ENCODE measurements at places on chromosomes 12 and 14.
A peak's percentile ranks its signal among the peaks of the same experiment; 100 is the strongest.

- DNase-seq: no peak
Observed at GRCh38 chr12:128075332-128075731, 191.6 kb upstream of the TMEM132C start.

DNA sequence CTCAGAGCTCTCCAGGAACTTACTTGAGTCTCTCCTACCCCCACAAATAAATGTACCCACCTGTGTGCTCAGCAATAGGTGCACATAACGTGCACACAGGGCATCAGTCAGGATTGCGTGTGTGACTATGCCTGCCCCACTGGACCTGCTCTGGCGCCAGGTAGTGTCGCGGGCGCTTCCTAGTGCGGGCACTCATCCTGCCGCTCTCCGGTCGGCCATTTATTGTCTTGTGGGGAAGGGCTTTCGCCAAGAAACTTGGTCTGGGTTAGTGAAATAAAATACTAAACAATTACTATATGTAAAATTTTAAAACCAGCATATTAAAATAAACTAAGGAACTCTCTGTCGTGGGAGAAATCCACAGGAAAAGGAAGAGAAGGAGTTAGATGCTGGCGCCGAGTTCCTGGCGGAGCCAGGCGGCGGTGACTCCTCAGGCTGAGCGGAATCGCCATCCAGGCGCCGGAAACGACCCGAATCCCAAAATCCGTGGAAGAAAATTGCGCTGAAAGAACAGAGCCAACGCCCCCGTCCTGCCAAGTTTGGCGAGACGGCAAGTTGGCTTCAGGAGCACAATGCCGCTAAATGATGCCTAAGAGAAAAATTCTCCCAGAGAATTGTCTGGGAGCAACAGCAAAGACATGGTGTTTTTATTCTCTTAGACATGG, 7.9 kb upstream of the HOXC13 start:
- DNase-seq: no peak

DNA sequence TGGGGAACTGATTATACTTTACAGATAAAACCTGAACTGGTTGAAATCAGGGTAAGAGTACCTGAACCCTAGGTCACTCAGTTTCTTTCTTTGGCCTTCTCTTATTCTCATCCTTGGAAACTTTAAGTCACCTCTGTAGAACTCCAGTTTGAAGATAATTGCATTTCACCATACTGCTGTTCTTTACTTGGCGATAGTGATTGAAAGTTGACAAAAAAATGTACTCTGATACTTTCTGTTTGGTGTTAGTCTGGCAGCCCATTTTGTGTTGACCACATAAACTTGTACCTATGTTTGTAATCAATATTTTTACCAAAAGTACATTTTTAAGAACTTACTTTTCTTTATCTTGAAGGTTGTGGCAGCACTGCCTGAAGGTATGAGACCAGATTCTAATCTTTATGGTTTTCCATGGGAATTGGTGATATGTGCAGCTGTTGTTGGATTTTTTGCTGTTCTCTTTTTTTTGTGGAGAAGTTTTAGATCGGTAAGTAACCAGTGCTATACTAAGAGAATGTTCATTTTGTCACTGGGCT, 42.9 kb downstream of the MIA2 start:
- DNase-seq: no peak

DNA sequence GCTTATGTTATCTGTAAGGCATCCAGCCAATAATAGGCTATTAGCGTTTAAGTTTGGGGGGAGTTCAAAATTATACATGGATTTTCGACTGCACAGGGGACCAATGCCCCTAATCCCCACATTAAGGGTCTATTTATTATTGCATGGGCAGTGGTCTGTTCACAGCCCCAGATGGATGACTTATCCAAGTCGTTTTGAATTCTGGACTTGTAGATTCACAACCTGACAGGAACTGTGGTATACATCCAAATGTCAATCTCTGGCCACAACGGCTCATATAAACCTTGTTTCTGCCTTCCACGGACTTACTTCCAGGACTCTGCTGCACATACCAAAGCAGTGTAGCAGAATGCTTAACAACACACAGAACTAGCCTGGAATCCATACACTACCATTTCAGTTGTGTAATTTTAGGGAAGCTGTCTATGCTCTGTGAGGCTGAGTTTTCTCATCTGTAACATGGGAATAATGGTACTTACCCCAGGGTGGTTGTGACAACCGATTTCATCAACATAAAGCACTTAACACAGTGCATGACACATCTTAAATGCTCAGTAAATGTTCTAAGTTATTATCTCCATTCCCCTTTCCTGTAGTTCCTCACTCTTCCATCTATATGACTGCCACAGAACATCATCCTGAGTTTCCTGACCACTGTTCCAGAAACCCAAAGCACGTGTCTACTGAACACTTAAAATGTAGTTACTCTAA, 3.7 kb downstream of the DDX24 start:
- DNase-seq: no peak

GRCh38 chr12:30926243-30927221, at the start of gene TSPAN11:
TSPAN11 (plus strand) TSS chr12:30926748; CDS start chr12:30953992, 27,244 bp downstream.
- DNase-seq: peak; percentile 85

GRCh38 chr12:835754-836518, 83.6 kb downstream of the WNK1 start:
- no peak for DNase-seq
